ENCODE measurements at places on chromosomes 5 and 9. TPM values are rescaled to one million over a fixed set of nuclear protein-coding genes. Genes with fewer than 3 reads are reported as not detected.

TMEM215 gene
- total RNA-seq = not detected

SHB gene
- 10.1 TPM for total RNA-seq

TRPM6 gene
- total RNA-seq = 0.29 TPM

CDC20B gene
- total RNA-seq = not detected

DBH gene
- not detected for total RNA-seq

CDH18 gene
- total RNA-seq = 3.2 TPM

DNA sequence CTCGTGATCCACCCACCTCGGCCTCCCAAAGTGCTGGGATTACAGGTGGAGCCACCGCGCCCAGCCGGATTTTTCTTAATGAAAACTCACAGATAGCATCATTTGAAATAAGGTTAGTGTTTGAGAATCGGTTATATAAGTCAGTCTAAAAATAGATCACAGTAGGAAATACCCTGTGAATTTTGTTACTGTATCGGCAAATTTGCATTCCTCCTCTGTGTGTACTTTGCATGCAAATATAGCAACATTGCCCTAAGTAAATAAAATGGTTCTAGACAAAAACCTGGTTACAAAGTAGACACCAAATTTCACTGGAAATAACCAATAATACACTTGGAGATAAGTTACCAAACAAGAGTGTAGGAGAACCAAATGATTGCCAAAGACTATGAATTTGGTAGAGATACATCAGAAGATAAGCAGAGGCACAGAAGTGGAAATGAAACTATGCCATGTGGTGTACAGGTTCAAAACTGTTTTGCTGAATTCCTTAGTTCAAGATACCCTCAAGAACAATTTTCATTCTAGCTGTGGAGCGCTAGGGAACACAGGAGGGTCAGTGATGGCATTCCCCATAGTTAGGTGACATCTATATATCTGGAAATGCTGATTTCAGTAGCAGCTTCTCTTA is 58.1 kb downstream of the ICE1 start:
- DNase-seq = no peak

- no peak for DNase-seq
Measured at GRCh38 chr9:131276891-131277286, 579 bp upstream of the FAM78A start.

- DNase-seq = peak; percentile 50
Measured at GRCh38 chr5:151659001-151659754, 27.5 kb downstream of the SPARC start.

- DNase-seq = no peak
Measured at GRCh38 chr5:179901915-179902762, 5.6 kb downstream of the TBC1D9B start.

- no peak for DNase-seq
Measured at GRCh38 chr9:134349936-134350335, 23.7 kb downstream of the RXRA start.

DNA sequence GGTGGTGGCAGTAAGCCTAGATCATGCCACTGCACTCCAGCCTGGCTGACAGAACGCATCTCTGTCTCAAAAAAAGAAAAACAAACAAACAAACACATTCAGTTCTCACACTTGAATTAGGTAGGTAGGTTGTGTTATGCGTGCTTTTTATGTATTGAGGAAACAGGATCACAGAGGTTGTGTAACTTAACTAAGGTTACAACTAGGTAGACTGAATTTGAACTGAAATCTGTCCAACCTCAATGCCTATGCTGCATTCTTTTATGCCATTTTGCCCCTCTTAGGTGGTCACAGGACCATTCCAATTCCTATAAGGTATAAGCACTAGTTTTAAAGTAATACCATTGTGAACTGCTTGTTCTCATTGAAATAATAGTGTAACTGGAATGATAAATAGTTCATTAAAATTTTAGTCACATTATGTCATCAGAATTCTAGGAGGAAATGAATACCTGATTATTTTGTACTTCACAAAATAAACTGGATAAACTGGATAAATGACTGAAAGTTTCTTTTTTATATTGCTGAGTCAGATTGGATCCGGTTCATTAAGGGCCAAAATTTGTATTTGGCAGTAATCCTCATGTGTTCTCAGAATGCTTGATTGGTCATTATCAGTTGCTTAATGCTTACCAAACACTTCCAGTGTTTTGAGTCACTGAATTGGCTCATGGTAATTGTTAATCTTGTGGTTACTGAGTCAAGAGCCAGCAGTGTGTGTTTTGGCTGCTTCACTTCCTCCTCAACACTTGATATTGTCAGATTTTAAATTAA is 7.1 kb downstream of the UBAP1 start:
- peak; percentile 92 for DNase-seq

- DNase-seq = no peak
Measured at GRCh38 chr9:112556497-112557442, 70.1 kb downstream of the KIAA1958 start.

- no peak for DNase-seq
Measured at GRCh38 chr9:85137696-85138095, 468.2 kb downstream of the NTRK2 start.

DNA sequence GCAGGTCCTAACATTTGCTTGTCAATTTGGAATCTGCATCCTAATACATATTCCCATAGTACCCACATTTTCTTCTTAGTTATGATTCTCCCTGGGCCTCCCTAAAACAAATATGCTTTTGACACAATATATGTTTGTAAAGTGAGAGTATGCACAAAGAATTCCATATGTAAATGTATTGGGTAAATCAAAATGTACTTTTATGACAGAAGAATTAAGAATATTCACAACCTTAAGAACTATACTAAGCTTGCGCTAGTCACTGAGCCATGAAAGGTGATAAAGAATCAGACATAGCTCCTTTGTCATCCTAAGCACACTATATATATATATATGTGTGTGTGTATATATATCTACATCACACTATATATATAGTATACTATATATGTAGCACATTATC is 438.5 kb downstream of the ACTL7B start:
- no peak for DNase-seq

DNA sequence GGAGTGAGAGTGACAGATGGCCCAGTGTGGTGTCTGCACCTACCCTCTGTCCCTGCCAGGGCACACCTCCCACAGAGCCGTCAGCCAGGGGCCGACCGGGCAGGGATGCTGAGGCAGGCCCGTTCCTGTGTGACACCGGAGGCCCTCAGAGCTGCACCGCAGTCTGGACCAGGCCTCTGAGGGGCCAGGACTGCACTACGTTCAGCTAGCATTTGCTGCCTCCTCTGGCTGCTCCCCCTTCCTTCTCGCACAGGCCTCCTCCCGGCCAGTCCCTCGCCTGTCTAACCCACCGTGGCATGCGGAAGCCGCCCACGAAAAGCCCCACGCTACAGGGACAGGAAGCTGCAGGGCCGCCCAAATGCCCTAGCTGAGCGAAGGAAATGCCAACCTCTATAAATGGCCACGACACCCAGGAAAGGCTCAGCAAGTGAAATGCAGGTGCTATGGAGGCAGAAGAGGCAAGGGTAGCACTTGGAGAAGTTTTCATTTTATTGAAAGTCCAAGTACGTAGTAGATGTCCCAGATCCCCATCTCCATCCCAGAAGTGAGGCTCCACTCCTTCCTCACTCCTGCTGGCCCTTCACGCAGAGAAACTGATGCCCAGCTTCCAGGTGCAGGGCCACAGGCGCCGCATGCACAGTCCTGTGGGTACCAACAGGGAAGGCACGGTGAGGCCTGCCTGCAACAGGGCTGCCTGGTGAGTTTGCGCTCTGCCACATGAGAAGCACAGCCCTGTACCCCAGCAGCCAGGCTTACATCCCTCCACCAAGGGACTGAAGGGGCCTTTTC is 38.7 kb downstream of the MAPK9 start:
- DNase-seq = no peak

DNA sequence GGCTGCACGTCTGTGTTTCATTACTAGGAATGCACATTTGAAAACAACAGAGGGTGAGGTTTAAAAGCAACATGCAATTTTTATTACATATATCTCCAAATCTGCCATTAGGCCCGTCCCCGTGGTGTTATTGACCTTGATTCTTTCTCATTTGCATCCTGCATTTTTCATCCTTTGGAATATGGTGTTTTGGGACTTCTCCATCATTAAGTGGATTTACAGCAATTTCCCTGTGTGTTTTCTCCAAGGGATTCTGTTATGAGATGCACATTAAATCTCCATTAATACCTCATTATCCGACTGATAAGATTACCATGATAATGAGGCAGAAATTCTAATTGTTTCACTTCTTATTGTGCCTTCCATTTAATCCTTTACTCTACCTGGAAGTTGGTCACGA is 117.6 kb downstream of the GAPVD1 start:
- DNase-seq = no peak
